ENCODE measurements at places on chromosomes 11 and 22.

DNA sequence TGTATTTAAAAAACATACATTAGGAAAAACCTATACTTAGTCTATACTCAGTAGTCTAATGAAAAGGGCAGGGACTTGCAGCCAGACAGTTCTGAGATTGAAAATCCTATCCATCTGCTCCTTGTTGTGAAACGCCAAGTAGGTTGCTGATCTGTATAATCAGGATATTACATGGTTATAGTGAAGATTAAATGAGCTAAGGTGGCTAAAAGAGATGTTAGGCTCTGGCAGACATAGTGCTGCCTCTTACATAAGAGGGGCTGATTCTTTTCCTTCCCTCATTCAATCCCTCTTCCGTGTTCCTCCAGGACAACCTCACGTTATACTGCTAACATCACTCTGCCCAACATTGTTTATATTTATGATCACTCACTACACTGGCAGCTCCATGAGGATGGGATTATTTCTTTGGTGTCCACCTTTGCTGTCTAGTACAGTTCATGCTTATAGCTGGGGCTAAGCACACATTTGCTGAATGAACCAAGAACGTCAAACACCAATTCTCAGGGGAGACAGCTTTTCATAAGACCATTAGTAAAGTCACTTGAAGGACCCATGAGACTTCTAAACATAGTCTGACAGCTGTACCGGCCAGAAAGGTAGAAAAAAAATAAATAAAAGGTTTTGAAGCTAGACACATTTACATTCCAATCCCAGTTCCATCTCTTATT is 46.3 kb downstream of the GAB2 start:
- no peak for DNase-seq

- DNase-seq = no peak
These were observed 5.3 kb downstream of the CD248 start for GRCh38 chr11:66311470-66311964.

DNA sequence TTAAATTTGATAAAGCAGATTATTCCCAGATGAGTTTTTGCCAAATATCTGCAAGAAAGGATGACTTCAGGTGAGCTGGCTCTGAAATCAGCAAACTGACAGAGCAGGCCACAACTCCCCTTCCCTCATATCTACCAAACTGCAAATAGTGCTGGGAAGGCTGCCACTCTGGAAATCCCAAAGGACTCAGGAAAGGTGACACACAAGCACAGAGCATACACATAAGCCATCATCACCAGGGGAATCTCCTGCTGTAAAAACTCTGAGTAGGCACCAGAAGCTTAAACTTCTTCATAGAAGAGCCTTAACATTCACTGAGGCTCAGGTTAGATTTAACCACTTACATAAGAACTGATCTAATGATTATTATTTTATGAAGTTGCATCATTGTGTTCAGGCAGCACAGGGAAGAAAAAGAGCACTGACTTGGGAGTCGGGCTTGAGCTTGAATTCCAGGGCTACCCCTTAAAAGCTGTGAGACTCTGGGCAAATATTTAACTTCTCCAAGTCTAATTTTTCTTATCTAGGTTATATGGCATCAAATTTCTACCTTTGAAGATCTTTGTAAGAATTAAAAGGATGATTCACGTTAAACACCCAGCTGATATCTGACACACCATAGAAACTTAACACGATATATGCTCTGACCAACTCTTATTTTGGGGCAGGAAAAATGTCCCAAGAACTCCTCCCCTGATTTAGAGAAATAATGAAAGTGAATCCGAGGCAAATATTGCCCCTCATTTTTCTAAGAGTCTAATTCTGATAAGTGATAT is 15.0 kb downstream of the SYTL2 start:
- no peak for DNase-seq

GRCh38 chr11:69540118-69541000 is 58.9 kb downstream of the LINC01488 start:
- no peak for DNase-seq

GRCh38 chr11:44851496-44851895 is 99.2 kb downstream of the TP53I11 start:
- no peak for DNase-seq
